ENCODE measurements at places on chromosomes 1 and 21. TPM values are rescaled to one million over a fixed set of nuclear protein-coding genes. Genes with fewer than 3 reads are reported as not detected.

DNA sequence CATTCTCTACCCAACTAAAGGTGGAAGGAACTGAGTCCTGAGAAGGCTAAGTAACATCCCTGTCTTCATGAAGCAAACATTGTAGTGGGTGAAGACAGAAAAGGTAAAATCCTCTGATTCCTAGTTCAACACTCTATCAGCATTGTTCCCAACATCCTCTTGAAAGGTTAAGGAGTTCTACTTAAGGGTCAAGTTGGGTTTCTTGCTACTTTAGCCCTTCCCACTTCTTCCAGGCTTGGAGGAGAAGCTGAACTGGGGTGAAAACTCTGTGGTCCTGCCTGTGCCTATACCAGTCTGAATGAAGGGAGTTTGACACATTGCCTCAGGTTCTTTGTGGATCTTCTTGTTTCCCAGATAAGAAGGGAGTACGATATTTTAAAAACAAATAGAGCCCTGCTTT lies 54.1 kb downstream of the ATP2B4 start:
- H3K4me3 ChIP-seq, result no peak overlapping the region
- H3K27ac ChIP-seq, result peak overlapping the region; percentile 93
- DNase-seq, result no peak
- H3K4me1 ChIP-seq, result peaks cover 37% of the 10 kb centered on the region
- peaks cover 55% of the 10 kb centered on the region for H3K36me3 ChIP-seq

- no peaks in the 10 kb centered on the region for H3K36me3 ChIP-seq
- H3K4me3 ChIP-seq, result no peak overlapping the region
- no peak for DNase-seq
These were observed 120.8 kb upstream of the ATP1A1 start for GRCh38 chr1:116252271-116252670.

- no peak overlapping the region for H3K4me3 ChIP-seq
- H3K27me3 ChIP-seq, result peaks cover 31% of the 10 kb centered on the region
- no peak overlapping the region for H3K27ac ChIP-seq
- H3K36me3 ChIP-seq, result no peaks in the 10 kb centered on the region
These were observed 3.0 kb upstream of the IGSF21 start for GRCh38 chr1:18104546-18105100.

DNA sequence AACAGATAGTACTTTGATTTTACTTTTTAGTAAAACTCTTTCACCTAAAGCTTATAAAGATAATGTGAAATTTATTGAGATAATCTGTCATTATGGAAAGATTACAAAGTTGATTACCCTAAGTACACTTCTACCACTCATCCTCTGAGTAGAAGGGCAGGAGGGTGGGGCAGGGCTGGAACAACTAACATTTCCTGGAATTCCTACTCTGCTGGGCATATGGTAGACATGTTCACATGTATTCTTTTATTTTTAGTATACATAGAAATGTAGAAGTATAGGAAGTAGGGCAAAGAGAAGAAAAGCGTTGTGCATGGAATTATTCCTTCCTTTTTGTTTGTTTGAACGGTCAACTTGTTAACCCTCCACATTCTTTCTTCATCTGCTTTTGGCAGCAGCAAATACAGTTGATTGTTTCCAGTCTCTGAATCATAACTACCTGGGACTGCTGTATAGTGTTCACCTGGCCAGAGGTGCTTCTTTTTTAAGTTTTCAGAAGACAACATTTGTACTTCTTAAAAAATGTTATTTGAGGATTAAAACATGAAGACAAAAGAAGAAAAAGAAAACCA lies 85.1 kb downstream of the POU2F1 start:
- no peaks in the 10 kb centered on the region for H3K36me3 ChIP-seq
- peaks cover 10% of the 10 kb centered on the region for H3K4me1 ChIP-seq
- no peak for DNase-seq
- H3K4me3 ChIP-seq, result no peak overlapping the region

- H3K27me3 ChIP-seq, result peaks cover 5% of the 10 kb centered on the region
- H3K36me3 ChIP-seq, result no peaks in the 10 kb centered on the region
- peaks cover 11% of the 10 kb centered on the region for H3K4me1 ChIP-seq
These were observed 26.5 kb upstream of the POU2F1 start for GRCh38 chr1:167194182-167194581.

DNA sequence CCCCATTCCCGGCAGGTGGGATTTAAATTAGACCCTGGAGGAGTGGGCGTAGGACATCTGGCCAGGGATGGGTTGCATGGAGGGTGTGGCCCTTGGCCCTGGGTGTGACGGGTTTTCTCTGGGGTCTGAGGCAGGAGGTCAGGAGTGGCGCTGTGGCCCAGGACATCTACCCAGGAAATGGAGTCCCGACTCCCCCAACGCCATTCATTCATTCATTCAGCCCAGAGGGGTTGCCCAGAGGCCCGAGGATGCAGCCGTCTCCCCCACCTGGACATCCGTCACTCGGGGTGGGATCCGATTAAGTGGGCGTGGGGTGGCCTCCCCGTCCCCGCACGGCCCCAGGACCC lies 663 bp downstream of the ATP13A2 start:
- peaks cover 17% of the 10 kb centered on the region for H3K4me1 ChIP-seq
- H3K27me3 ChIP-seq, result no peaks in the 10 kb centered on the region
- H3K4me3 ChIP-seq, result peak overlapping the region; percentile 80
- no peaks in the 10 kb centered on the region for H3K36me3 ChIP-seq
- no peak overlapping the region for H3K27ac ChIP-seq
- DNase-seq, result no peak

GRCh38 chr21:45075596-45076244 lies 1.3 kb downstream of the ADARB1 start:
- H3K36me3 ChIP-seq, result peaks cover 7% of the 10 kb centered on the region
- no peaks in the 10 kb centered on the region for H3K27me3 ChIP-seq
- H3K4me3 ChIP-seq, result peak overlapping the region; percentile 81
- DNase-seq, result no peak
- peak overlapping the region; percentile 44 for H3K27ac ChIP-seq
- peaks cover 54% of the 10 kb centered on the region for H3K4me1 ChIP-seq

DNA sequence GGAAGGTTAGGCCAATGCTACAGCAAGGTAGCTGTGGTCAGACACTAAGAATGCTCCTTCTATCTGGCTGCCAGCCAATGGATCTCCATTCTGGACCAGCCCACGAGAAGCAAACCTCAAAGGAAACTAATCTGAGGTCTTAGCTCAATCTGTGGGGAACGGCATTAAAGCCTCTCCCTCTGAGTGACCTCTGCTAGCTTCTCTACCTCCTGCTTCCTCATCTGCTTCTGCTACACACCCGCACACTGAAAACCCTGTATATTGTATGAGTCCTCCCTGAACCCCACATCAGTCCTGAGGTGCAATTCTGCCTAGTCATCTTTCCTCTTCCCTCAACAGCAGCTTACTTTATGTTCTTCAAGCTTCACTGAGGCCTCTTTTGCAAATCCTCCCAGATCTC lies 6.9 kb upstream of the GALE start:
- peaks cover 17% of the 10 kb centered on the region for H3K36me3 ChIP-seq
- DNase-seq, result no peak
- H3K4me3 ChIP-seq, result no peak overlapping the region
- H3K4me1 ChIP-seq, result peaks cover 3% of the 10 kb centered on the region
- no peak overlapping the region for H3K27ac ChIP-seq

DNA sequence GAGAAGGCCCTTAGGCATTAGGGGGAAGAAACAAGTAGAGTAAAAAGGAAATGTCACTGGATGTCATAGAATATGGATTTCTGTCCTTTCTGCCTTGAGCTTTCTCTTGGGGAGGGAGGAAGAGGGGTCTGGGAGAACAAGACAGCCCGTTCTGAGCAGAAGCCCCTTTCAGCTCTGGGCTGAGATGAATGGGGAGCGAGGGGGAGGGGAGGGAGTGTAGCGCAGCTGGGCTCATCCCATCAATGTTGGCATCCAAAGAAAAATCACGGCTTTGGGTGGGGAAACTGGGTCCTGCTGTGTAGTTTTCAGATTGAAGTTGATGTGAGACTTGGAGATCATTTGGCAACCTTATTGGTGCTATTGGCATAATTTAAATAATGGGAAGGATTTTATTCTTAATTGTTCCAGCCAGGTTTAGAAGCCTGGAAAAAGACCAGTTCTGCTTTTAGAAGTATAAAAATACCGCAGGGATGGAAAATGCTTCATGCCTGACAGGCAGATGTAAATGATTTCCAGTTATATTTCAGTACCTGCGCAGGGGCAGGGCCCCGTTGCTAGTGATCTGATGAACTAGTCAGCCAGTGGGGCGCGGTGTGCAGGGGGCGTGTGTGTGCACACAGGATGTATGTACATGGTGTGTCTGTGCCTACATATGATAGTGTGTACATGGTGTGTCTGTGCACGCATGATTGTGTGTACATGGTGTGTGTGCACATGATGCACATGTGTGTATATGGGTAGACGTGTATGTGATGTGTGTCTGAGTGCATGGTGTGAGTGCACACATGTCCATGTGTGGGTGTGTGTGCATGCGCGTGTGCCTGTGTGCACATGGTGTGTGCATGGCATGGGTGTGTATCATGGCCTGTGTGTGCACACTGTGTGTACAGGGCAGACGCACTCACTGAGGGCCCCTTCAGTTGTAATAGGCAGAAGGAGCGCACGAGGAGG lies 36.0 kb downstream of the ABCG1 start:
- H3K27me3 ChIP-seq, result no peaks in the 10 kb centered on the region
- H3K36me3 ChIP-seq, result no peaks in the 10 kb centered on the region
- DNase-seq, result no peak
- H3K4me1 ChIP-seq, result peaks cover 10% of the 10 kb centered on the region
- H3K27ac ChIP-seq, result no peak overlapping the region

- H3K27ac ChIP-seq, result no peak overlapping the region
- H3K36me3 ChIP-seq, result peaks cover 16% of the 10 kb centered on the region
- DNase-seq, result no peak
- H3K4me1 ChIP-seq, result peaks cover 3% of the 10 kb centered on the region
- peaks cover 28% of the 10 kb centered on the region for H3K27me3 ChIP-seq
- no peak overlapping the region for H3K4me3 ChIP-seq
These were observed 7.0 kb upstream of the CELSR2 start for GRCh38 chr1:109242387-109242786.

DNA sequence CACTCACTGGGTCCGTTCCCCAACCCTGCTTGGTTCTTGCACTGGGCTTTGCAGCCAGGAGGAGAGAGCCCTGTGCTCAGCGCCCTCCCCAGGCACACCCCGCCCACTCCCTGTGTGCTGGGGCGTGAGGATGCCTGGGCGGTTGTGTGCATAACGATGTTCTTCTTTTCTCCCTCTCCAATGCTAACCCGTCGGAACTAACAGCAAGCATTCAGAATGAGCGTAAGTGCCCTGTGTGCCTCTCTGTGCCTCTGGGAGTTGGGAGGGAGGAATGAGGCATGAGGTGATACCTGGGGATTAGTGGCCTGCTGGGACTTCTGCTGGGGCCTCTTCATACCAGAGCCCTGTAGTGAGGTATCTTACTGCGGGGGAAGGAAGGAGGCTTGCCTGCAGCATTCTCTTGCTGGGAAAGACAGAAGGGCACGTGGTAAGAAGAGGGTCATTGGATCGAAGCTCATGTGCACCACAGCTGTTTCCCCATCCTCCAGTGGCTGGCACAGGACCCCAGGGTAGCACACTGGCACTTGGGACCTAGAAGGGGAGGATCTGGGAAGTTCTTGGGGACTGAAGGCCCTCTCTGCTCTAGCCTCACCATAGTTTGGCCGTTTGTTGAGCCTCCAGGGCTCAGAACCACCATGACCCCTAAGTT lies 79.8 kb downstream of the NFASC start:
- no peak overlapping the region for H3K4me3 ChIP-seq
- no peaks in the 10 kb centered on the region for H3K27me3 ChIP-seq
- no peaks in the 10 kb centered on the region for H3K4me1 ChIP-seq
- no peak overlapping the region for H3K27ac ChIP-seq
- no peak for DNase-seq

DNA sequence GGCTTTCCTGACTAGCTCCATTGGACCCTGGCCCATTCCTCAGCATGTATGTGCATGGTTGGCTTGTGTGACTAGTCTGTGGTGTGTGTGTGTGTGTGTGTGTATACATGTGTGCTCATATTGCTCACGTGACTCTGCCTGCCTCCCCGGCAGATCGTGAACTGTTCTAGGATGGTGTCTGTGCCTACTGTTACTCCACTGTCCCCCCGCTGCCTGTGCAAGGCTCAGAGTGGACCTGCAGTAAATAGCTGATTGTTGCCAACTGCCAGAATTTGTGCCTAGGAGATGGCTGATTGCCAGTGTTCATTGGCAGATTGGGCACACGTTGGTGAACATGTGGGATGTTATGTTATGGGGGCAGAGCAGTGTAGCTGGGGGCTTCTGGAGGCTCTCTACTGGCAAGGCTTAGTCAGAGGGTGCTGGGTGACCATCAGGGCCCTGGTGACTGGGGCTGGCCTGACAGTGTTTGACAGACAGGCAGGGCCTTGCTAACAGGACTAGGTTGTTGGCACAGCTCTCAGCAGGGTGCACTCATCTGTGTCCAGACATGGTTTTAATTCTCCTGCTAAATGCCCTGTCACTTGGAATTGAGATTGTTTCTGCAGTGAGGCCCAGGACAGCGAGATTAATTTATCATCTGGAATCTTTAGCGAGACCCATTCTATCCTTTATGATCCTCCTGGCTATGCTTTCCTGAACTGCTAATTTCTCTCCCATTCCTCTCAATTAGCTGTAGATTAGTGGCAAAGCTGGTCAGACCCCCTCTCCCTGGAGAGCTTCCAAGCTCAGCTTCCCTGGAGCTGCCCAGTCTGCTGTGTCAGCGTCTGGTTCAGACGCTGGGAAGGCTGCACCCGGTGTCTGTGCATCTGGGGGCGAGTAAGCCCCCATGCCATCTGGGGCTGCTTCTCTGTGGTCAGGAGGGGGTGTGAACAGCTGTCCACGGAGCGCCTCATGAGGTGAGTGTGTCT lies 20.8 kb downstream of the SLC6A17 start:
- peaks cover 3% of the 10 kb centered on the region for H3K27me3 ChIP-seq
- no peak overlapping the region for H3K4me3 ChIP-seq
- H3K4me1 ChIP-seq, result no peaks in the 10 kb centered on the region

- peaks cover 68% of the 10 kb centered on the region for H3K27me3 ChIP-seq
- peaks cover 27% of the 10 kb centered on the region for H3K36me3 ChIP-seq
- DNase-seq, result no peak
- peak overlapping the region; percentile 33 for H3K27ac ChIP-seq
These were observed 492 bp downstream of the HLX start for GRCh38 chr1:220879509-220880361.

- peaks cover 6% of the 10 kb centered on the region for H3K27me3 ChIP-seq
- no peak overlapping the region for H3K27ac ChIP-seq
- no peaks in the 10 kb centered on the region for H3K36me3 ChIP-seq
- DNase-seq, result no peak
These were observed 102.0 kb downstream of the NMNAT2 start for GRCh38 chr1:183315991-183316758.

GRCh38 chr1:225923381-225923691 lies 714 bp downstream of the PYCR2 start:
- no peaks in the 10 kb centered on the region for H3K27me3 ChIP-seq
- peak overlapping the region; percentile 92 for H3K4me3 ChIP-seq
- H3K36me3 ChIP-seq, result peaks cover 39% of the 10 kb centered on the region

GRCh38 chr1:193680247-193680923 lies 494.0 kb upstream of the B3GALT2 start:
- H3K36me3 ChIP-seq, result no peaks in the 10 kb centered on the region
- no peak for DNase-seq
- H3K4me3 ChIP-seq, result no peak overlapping the region
- no peak overlapping the region for H3K27ac ChIP-seq
- peaks cover 23% of the 10 kb centered on the region for H3K4me1 ChIP-seq
- H3K27me3 ChIP-seq, result no peaks in the 10 kb centered on the region

OPTC gene
- not detected for total RNA-seq

S100A2 gene
- total RNA-seq, result 0.44 TPM

F13B gene
- total RNA-seq, result not detected

PROK1 gene
- not detected for total RNA-seq

SELENOF gene
- 187 TPM for total RNA-seq

ITSN1 gene
- 7.9 TPM for total RNA-seq

ADAMTS4 gene
- 0.09 TPM for total RNA-seq

DYNLT4 gene
- not detected for total RNA-seq

KCNT2 gene
- not detected for total RNA-seq

XCL2 gene
- 211 TPM for total RNA-seq

DNALI1 gene
- total RNA-seq, result not detected

SLC5A9 gene
- not detected for total RNA-seq

SLC6A17 gene
- 0.46 TPM for total RNA-seq

SLFNL1 gene
- 0.14 TPM for total RNA-seq

LIN28A gene
- not detected for total RNA-seq

Measured in activated T-helper 2 cell treated with anti-CD3 and anti-CD28 coated beads, Interferon-gamma antibody, Interleukin-2, Interleukin-4, amounts not matched to agents 10 μg/mL and 5 μg/mL and 100 μg/mL, durations not matched to agents 14 hours and 24 hours and 36 hours (primary cell).